ENCODE measurements at places on chromosomes 12 and 14.

GRCh38 chr14:85688006-85688405 is 158.1 kb downstream of the FLRT2 start:
- DNase-seq = no peak

DNA sequence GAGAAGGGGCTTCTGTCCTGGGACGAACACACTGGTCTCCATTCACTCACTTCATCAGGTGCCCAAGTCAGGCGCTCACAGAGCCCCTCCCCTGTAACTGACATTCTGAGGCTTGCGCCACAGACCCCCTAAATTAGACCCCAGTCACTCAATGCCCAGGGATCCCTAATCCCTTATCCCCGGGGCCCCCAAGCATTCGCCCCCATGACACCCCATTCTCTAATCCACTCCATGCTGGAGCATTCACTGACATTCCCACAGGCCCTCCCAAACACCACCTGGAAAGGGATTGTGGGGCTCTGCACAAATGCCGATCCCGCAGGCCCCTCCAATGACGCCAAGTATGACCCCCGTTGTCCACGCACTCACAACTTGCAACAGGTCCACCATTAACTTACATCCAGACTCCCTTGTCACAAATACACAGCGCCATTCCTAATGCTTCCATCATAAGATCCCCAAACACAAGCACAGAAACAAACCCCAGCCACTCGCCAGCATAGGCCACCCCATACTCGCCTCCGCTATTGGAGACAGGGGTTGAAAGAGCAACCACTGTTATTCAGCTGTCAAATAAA is 1.5 kb downstream of the ZNF605 start:
- DNase-seq = no peak

- no peak for DNase-seq
Observed at GRCh38 chr12:81705586-81705985, 53.6 kb downstream of the PPFIA2 start.

GRCh38 chr12:62934239-62934798 is 631 bp downstream of the PPM1H start:
- peak; percentile 21 for DNase-seq

DNA sequence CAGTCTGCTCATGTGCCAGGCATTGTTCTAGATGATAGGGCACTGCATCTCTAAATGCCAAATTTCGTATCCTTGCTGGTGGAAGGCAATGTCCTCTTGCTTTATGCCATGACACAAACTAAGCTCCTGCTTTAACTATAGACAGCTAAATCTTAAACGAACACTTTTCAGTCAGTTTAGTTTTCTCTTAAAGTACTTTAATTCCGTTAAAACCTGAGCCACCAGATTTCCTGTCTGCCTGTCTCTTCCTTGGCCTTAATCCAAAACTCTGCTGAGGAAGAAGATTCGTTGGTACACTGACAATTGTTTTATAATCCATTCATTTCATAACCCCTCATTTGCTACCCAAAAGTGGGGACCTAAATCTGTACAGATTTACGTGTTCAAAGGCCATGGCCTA is 194.4 kb upstream of the BCL2L14 start:
- no peak for DNase-seq

DNA sequence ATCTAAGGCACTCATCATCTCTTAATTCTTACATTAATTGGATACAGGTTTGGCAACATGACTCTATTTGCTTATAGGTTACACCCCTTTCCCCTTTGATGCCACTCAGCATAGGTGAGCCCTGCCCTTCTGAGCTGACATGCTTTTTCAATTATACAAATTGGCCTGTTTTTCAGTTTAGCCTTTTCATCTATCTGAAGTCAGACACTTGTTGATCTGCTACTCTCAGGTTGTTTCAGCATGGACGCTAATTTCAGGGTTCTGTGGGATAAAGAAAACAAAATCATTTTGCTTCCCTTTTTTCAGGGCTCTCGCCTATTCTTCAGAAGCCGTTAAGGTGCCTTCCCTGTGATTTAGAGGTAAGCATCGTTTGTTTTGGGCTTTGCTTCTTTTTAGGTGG is 55.3 kb downstream of the DACT1 start:
- DNase-seq = no peak

DNA sequence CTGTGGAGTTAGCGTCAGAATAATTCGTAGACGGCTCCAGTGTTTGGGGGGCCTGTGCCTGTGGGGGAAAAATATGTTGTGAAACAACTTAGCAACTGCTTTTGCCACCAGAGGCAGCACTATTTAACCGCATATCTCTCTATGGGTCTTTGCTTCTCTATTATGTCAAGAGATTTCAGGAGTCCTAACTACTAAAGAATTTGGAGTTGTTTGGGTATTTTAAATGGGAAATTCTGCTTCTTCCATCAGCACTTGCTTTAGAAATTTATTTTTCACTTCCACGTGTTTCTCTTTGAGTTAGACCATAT is 594 bp upstream of the CLEC14A start:
- DNase-seq = no peak

DNA sequence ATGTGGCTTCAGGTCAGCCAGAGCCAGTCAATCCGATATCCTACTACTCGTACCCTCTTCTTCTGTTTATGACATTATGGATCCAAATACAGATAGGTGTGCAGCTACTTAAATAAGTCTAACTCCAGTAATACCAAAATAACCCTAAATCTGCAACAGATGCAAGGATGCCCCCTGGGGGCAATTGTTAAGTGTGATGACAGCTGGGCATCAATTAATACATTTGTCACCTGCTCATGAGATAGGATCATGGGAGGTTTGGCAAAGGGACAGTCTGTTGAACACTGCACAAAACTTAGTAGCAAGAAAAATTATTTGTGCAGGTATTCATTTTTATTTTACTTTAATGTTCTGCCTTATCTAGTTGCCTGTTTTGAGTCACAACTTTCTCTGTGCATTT is 83.2 kb downstream of the SLC38A6 start:
- DNase-seq = no peak

DNA sequence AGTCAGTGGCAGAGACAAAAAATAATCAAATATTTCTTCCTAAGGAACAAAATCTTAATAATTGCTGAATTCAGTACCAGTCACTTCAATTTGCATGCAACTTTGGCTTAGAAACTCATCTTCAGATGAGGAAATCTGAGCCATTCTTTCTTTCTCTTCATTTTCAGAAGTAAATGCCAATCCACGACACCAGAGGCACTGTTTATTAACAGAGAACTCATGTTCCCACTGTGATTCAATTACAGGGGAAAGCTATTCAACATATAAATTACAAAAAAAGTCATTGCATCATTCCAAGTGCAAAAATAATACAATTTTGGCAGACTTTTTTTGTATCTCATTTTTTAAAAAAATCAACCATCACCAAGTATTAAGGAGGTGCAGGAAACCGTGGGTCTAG is 816.1 kb upstream of the TMEM132C start:
- no peak for DNase-seq

GRCh38 chr12:115511986-115512711 is 765.3 kb downstream of the MED13L start:
- no peak for DNase-seq

- DNase-seq = no peak
Observed at GRCh38 chr12:98955284-98955683, 310.2 kb downstream of the APAF1 start.

- DNase-seq = no peak
Observed at GRCh38 chr12:14828892-14829291, 14.4 kb downstream of the ART4 start.

GRCh38 chr12:12460935-12461922 is 101.4 kb downstream of the DUSP16 start:
- no peak for DNase-seq

DNA sequence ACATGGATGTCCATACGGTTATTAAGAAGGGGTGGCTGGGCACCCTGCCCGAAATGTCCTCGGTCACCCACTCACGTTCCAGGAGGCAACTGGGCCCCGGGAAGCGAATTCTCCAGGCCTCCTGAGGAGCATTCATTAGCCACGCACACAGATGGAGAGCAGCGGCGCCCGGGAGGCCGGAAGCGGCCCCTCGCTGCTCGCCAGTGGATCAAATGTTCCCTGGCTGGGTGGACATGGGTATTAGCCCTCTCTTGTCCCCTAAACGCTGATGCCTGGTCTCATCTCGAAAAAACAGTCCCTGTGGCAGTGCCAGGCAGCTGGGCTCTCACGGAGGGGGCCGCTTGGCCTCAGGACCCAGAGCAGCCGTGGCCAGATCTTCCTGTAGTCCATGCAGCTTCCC is 59.0 kb upstream of the DLK1 start:
- DNase-seq = no peak

DNA sequence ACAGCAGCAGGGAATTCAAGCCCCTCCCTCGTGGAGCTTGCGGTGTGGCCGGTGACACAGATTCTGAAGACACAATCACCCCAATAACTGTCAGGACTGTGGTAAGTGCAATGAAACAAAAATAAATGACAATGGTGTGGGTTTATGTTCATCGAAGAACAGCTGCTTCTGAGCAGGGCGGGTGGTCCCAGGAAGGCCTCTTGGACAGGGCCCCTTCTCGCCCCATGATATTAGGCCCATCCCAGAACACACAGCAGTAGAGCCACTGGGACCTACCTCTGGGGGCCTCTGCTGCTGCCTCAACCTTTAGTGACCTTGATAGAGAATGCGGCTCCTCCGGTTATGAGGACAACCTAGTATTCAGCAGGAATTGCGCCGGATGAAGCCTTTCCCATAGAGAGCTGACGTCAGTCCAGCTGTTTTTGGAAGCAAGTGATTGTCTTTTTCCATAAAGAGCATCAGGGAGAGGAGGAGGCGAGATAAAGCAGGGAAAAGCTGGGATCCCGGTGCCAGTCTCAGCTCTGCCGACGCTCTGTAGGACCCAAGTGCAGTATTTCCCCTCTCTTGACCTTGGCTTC is 84.1 kb upstream of the BCL11B start:
- no peak for DNase-seq

DNA sequence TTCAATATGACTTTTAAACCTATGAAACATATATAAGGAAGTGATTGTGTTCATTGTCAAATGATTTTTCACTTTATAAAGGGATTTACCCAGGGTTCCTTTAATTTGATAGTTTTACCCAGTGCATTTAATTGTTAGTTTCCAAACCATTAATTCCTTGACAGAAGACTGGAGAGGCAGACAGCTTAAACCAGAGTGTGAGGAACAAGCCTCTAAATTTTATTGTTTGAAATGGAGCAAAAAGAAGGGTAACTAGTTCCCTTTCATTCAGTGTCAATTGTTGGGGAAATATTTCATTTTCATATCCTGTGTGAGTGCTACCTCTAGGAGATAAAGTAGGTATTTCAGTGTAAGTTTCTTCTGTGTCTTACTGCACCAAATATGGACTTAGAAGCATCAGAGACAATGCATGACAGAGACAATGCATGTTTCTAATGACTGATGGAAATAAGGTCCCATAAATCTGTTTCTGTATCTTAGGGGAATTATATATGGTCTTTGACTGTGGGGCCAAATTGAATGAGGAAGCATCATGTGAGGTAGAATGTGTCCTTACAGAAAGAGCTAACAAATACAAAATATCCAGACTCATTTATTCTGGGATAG is 120.5 kb downstream of the TMTC2 start:
- DNase-seq = no peak

DNA sequence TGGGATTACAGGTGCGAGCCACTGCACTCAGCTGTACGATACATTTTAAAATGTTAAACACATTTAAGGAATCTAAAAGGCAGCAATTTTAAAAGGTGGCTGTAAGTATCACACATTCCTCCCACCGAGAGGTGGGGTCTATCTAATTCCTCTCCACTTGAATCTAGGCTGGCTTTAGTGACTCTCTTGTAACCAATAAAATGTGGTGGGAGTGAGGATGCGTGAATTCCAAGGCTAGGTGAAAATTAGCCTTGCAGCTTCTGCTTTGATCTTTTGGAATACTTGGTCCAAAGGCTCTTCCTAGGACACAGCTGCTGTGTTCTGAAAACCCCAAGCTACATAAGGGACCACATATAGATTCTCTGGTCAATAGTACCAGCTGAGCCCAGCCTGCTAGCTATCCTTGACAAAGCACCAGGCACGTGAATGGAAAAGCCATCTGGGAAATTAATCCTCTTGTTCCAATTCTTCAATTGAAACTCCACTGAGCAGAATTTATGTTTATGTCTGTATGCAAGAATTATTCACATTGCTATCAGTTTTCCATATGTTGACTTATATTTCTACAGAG is 8.8 kb upstream of the GPRC5D start:
- DNase-seq = no peak

DNA sequence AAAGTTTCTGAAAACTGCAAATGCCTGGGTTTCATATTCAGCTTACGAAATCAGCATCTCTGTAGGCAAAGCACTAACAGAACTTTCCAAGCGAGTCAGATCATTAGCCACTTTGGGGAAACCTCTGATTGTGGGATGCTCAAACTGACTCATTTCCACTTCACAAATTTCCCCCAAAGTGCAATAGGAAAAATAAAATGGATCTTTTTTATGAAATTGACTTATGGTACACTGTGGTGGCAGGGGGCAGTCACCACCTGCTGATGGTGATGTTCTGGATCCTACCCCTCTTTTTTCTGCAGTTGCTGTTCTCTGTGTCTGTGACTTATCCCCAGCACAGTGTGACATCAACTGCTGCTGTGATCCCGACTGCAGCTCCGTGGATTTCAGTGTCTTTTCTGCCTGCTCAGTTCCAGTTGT is 5.6 kb downstream of the TCTN1 start:
- DNase-seq = peak; percentile 14

DNA sequence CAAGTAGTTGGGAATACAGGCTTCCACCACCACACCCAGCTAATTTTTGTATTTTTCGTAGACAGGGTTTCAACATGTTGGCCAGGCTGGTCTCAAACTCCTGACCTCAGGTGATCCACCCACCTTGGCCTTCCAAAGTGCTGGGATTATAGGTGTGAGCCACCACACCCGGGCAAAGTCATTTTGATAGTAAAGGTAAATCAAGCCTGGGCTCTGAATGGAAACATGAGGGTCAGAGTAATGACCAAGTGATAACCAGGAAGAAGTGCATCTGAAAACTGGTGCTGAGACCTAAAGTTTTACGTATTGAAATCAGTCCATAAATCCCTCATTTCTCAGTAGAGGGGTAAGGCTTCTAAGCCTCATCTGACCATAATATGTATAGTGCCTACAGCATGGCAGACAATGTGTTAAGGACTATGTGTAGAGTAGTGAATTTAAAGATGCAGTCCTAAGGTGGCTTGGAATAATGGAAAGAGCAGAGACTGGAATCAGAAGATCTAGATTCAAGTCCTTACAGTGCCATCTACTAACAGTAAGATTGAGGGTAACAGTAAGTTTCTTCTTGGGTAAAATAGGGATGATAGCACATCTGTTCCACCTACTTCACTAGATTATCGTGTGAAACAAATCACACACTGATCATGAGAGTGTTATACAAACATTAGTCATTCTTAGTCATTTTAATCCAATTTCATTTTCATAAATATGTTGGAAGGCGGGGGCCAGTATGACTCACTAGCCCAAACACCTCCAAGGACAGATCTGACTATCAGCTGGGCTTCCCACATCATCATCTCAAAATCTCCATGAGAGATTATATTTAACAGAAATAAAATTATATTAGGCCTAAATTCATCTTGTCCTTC is 11.2 kb downstream of the MAP4K5 start:
- DNase-seq = peak; percentile 56

DNA sequence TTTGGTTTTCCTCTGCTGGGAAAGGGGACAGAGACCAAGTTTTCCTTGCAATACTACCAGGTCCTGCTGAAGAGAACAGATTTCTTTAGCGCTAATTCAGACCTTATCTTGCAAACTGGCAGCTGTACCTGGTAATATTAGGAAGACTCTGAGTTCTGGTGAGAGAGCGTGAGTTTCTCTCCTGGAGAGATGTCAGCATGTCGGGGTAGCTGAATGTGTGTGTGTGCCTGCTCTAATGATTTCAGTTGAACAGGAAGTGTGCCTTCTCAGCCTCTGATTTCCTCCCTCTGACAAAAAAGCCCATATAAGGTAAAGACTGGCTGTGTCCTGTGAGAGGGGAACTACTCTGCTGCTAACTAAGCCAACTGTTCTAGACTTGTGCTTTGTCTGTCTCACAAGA is 10.3 kb upstream of the ERP27 start:
- DNase-seq = no peak
